ENCODE measurements at places on chromosomes 4 and X.

DNA sequence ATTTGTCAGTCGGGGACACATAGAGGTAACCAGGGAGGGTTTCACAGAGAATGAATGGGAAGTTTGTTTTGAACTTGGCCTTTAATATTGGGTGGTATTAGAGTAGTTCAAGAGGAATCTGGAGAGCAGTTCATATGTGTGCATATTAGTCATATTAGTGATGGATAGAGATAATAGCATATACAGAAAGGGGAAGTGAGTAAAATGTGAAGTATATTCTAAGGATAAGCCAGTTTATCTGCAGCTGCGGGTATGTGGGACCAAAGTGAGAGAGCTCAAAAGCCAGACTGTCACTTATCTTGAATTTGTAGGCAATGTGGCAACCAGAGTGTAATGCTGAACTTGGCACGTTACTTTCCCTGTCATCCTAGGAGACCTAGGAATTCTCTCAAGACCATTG, 169.9 kb downstream of the AFF2 start:
- no peak for DNase-seq

GRCh38 chr4:30828264-30828926, 108.2 kb downstream of the PCDH7 start:
- peak; percentile 26 for DNase-seq

- DNase-seq = no peak
Observed at GRCh38 chr4:93605163-93605562, 223.4 kb upstream of the ATOH1 start.

GRCh38 chrX:104913348-104913747, 307.1 kb downstream of the TEX13A start:
- DNase-seq = peak; percentile 54

DNA sequence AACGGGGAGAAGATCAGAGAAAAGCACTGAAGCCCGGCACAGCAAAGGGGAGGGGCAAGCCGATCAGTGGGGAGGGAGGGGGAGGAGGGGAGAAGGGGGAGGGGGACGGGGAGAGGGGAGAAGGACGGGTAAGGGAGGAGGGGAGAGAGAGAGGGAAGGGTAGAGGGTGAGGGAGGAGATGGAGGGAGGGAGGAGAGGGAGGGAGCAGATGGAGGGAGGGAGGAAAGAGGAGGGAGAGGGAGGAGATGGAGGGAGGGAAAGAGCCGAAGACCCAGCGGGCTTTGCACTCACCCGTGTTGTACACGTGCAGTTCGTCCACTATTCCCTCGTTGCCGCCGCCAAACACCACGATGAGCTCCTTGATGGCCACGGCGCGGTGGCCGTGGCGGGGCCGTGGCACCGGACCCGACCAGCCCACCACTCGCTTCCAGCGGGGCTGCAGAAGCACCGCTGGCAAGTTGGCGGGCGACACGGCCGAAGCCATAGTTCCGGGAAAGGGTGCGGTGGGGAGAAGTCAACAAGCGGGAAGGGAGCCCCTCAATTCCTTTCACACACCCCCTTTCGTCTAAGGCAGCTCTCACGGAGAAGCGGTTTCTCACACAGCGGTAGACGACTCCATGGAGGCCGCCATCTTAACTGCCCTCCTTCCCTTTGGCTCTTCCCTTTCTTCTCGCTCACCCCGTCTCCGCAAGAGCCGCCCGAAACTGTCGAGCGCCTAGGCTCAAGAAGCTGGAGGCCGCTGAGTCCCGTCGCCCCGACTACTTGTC, 1.1 kb downstream of the HCFC1 start:
- DNase-seq = peak; percentile 69

- peak; percentile 49 for DNase-seq
Observed at GRCh38 chr4:121951521-121952110, at the start of gene TRPC3. Gene TRPC3, minus strand, starts transcription at chr4:121952060. Its CDS starts 380 bp downstream, at chr4:121951680.

- peak; percentile 6 for DNase-seq
Observed at GRCh38 chr4:54942721-54943120, 182.7 kb downstream of the KDR start.

GRCh38 chrX:129818123-129818522, 25.6 kb downstream of the ZDHHC9 start:
- DNase-seq = no peak

- no peak for DNase-seq
Observed at GRCh38 chrX:70013466-70014381, 36.0 kb downstream of the AWAT2 start.

DNA sequence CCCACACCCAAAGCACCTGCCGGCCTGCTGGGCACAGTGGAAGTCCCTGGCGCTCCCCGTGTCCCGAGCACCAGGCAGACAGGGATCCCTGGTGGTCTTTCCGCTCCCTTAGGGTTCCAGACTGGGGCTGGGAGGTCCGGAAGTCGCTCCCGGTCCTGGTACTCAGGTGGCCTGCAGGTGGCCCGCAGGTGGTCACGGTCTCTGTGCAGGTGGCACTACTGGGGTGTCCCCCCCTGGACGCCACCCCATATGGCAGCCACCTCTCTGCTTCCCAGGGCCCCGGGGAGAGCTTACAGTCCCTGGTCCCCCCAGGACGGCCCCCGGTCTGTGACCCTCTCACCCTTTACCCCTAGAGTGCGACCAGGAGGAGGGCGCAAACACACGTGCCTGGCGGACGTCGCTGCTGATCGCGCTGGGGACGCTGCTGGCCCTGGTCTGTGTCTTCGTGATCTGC, 13.6 kb downstream of the SLC25A6 start:
- no peak for DNase-seq

GRCh38 chrX:147803948-147804347, 107.8 kb upstream of the FMR1 start:
- DNase-seq = peak; percentile 64

GRCh38 chrX:11970578-11971359, 167.5 kb upstream of the FRMPD4 start:
- DNase-seq = no peak

- no peak for DNase-seq
Observed at GRCh38 chrX:153668423-153669173, 5.0 kb downstream of the PNCK start.

- DNase-seq = no peak
Observed at GRCh38 chrX:15151267-15152186, 118.4 kb downstream of the ASB9 start.

DNA sequence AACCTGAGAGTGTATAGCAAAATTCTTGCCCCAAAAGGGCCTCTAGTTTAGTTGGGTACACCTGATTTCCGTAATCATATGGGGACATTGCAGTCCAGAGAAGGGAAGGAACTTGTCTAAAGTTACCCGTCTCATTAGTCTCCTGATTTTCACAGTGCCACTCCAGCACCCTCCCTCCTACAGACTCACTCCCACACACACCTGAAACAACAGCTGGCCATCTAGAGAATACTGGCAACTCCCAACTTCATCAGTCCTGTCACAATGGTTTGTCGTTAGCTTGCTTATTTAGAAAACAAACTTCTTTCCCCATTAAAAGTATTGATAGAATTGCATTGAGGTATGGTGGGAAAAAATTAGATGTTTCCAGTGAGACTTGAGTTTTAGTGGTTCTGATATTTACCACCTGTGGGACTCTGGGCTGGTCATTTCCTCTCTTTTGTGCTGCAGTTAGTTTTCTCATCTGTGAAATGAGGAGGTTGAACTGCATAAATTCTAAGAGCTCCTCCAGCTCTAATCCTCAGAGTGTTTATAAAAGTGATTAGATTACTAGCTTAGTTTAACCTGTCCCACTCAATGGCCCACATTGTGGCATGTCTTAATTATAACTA, 1.7 kb downstream of the IL13RA1 start:
- DNase-seq = no peak
